EH (cell line): ENCODE measurements at places on chromosomes 7 and 10.

DNA sequence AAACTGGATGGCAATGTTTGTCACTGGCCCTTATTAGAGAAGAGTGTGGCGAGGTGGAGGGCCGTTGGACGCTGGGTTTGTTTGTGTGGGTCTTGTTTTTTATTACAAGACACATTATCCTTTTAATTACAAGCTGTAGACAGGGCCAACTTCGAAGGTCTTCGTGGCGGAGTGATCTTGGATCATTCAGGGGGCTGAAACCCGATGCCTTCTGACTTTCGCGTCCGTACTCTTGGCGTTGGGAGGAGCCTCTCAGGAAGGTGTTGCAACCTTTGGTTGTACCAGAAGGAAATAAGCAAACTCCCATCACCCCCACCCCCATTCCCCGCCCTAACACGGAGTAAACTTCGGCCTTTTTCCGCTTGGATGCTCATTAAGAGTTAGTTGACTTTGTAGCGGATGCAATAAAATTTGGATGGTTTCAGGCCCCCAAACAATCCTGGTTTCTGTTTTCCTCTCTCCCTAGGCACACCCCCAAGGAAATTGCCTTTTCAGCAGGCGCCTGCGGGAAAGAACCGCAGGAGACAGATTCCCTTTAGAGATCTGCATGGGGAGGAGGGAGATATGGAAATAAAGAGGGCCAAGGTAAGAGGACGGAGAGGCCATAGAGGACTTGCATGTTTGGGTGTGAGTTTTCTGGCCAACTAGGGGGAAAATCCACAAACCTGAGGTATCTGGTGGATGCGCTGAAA lies 294.5 kb upstream of the NFE2L3 start:
- DNase-seq = peak; percentile 64

GRCh38 chr10:112365451-112365850 lies 8.5 kb upstream of the ACSL5 start:
- no peak for DNase-seq

DNA sequence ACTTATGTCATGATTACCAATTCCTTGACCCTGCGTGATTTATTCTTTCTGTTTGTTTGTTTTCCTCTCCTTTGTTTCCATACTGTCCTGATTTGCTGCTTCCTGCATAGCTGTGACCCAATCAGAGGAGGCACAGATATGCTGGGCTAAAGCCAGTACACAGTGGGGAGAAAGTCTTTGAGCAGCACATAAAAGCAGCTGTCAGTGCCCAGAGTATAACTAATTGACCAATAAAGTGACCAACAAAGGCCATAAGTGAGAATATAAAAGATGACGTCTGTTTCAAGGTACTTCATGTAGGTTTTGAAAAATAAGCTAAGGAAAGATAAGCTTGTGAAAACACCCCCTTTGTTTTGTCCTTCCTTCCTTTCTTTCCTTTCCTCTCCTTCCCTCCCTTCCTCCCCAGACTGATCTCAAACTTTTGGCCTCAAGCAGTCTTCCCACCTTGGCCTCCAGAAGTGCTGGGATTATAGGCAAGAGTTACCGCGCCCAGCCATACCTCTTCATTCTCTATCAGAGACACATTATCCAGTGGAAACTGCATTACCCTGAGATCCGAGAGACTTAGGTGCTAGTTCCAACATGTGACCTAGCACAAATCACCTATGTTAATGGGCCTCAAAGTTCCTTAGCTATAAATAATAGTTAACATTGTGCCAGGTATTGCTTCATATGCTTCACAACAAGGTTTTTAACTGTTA lies 17.0 kb downstream of the BCAP29 start:
- DNase-seq = peak; percentile 17

- no peak for DNase-seq
Measured at GRCh38 chr7:28954946-28955345, 3.2 kb downstream of the TRIL start.

- DNase-seq = no peak
Measured at GRCh38 chr10:96279191-96279641, 7.8 kb upstream of the BLNK start.

GRCh38 chr10:35533565-35533964 lies 71.6 kb upstream of the GJD4 start:
- DNase-seq = no peak

GRCh38 chr7:86598311-86598710 lies 45.4 kb upstream of the GRM3 start:
- DNase-seq = no peak

DNA sequence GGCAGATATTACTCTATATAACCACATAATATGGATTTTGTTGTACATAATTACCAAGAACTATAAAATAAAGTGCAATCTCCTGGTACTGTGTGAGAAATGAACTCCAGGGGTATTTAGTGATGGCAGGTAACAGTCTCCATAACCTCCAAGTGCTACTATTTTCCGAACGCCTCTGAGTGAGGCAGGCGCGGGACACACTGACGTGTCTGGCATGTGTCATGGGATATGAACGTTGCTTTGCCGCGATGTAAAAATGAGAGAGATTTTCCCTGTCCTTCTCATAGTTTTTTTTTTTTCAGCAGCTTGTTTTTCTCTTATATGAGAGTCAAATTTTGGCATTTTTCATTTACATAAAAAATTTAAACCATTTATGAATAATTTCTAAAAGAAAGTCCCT lies 3.6 kb downstream of the ADARB2 start:
- DNase-seq = no peak

- peak; percentile 16 for DNase-seq
Measured at GRCh38 chr7:42745357-42746059, 166.4 kb downstream of the C7orf25 start.
